ENCODE measurements at places on chromosomes 1 and 21.

- no peak for DNase-seq
These were observed 249.9 kb downstream of the FMN2 start for GRCh38 chr1:240341365-240342250.

GRCh38 chr1:47692196-47692595, 254.4 kb downstream of the FOXD2 start:
- no peak for DNase-seq

DNA sequence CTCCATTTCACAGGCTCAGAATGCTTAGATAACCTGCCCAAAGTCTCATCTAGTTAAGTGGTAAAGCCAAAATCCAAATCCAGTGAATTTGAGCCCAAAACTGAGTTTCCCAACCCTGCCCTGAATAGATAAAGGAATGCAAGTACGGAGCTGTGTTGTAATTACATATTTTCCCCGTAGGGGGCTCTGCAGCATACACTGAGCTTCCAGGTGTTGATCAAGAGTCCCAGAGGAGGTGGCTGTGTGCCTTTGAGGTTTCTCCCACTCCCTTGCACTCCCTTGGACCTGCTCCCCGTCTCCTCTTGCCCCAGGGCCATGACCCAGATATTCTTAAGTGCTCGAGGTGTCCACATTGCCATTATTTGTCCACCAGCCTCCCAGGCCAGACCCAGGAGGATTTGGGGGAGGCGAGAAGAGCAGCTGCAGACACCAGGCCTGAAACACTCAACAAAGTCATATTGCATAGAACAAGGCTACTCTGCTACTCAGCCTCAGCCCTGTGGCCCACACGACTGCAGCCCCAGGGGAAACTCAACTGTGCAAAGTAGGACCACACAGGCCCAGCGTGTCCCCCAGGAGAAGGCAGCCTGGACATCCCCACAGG, 18.4 kb upstream of the LY9 start:
- DNase-seq: no peak

DNA sequence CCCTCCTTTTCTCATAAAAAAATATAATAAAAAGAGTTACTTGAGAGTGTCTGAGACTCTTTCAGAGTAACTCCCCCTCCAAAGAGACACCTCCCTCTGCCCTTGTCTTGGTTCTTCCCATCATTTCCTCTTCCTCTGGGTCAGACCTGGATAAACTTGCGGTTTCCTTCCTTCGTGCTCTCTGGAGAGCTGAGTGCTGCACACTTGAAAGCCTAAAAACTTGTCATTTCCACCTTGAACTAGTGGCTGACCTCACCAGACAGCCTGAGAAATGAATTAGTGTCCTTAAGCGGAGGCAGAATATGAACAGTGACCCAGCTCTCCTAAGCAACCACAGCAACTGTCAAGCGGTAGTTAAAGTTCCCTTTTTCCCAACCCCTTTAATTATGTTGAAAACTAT, 88.4 kb upstream of the PROX1 start:
- DNase-seq: no peak

DNA sequence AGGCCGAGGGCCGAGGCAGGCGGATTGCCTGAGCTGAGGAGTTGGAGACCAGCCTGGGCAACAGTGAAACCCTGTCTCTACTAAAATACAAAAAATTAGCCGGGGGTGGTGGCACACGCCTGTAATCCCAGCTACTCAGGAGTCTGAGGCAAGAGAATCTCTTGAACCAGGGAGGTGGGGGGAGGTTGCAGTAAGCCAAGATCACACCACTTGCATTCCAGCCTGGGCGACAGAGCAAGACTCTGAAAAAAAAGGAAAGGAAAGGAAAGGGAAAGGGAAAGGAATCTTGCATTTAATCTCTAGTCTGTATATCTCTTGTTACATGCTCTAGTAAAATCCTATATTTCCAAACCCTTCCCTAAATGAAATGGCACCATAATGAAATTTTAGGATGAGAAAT, 328.3 kb upstream of the ADGRL2 start:
- no peak for DNase-seq

DNA sequence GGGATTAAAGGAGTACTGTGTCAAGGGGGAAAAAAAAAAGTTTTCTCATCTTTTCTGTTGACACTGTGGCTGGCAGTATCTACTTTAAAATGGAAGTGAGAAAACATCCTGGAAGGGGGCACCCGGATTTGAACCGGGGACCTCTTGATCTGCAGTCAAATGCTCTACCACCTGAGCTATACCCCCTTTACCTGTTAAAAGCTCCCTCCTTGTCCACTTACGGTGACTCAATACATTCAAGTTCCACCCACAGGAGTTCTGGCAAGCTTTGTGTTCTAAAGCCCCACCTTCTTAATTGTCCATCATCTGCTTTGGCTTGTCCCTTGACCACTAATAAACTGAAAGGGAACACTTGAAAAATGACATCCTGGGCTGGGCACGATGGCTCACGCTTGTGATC, 68.2 kb downstream of the FNBP1L start:
- DNase-seq: no peak

GRCh38 chr1:12186679-12186985, 19.8 kb downstream of the TNFRSF1B start:
- DNase-seq: no peak

DNA sequence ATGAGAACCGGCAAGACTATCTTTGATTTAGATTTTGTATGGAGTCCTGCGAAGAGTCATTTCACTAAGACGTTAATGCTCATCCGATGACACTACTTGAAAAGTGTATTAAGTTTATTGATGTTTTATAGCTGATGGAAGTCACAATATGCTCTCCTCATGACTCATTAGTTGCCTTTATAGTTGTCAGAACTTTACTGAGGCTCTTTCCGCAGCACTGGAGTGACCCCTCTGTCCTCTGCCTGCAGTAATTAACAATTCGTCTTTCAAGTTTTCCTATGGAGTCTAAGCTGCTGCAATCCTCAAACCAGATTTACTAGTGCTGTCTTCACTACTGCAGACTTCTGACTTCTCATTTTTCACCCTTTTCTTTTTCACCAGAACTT, 853 bp downstream of the USP16 start:
- DNase-seq: no peak

DNA sequence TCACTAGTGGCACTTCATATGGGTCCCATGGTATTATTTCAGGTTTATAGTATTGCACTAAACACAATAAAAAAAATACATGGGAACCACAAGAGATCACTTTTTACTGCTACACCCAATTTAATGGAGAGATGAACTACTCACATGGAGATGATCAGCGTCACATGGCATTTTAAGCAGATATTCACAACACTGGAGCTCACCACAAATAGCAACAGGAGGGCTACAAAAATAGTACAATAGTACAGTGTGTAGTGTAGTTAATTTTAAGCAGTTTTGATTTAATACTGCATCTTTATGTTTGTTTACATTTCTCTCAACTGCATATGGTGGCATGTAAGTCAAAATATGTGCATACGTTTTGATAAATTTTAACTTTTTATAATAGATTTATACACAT, 31.0 kb downstream of the SNX7 start:
- DNase-seq: no peak

DNA sequence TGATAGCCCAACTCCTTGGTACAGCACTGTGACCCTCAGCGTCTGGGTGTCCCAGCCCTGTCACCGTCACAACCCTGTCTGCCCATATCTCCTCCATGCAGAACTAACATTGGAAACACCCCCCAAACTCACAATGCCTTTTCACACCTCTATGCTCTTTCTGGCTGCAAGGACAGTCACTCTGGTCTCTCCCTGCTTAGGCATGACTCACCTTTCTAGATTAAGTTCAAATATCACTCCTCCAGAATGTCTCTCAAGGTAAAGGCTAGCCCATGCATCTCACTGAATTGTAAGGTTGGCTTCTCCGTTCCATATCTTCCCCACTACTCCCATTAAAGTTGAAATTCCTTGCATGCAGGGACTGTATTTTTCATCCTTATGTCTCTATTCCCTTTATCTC, 17.0 kb upstream of the CAPN8 start:
- DNase-seq: no peak

DNA sequence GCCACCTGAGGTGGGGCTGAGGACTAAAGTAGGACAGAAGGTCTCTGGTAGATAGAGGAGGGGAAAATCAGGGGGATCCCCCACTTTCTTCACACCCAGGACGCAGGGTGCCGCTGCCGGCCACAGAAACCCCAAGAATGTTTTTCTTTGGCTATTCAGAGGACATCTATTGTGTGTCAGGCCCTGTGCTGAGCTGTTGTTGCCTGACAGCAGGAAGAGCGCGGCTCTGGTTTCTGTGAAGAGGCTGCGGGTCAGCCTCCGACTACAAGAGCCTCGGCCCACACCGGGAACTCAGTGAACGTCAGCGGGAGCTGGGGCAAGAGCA, 407 bp upstream of the PIGV start:
- DNase-seq: no peak

DNA sequence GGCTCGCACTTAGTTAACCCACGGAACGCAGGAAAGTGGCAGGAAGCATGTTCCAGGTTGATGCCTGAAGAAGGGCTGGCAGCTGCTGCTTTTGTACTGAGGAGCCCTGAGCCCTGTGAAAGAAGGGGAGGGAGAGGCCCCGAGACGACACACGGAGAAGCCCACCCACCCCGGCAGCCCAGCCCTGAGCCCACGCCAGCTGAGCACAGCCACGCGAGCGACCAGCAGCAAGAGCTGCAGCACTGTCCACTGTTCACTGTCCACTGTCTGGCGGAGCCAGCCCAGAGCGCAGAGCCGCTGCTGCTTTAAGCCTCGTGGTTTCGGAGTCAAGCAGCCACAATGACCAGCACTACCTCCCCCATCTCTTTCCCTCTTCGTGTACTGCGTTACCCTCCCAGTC, 5.3 kb downstream of the LRRC47 start:
- no peak for DNase-seq

DNA sequence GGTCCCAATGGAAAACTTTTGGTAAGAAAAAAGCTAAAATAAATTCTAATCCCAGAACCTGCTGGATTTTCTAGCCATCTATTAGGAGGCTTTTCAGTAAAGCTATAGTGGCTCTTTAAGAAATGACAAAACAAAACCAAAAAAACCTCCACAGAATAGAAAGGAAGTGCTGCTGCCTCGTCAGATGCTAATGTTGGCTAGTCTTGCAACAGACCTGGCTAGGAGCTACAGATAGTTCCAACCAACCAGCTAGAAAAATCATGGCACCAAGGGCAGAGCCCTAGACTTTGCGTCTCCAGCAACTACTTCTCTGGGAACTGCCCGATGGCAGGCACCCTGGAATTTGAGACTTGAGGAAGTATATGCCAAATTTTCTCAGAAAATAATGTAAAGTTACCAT, 7.6 kb downstream of the CD101 start:
- no peak for DNase-seq

- DNase-seq: no peak
These were observed 8.3 kb downstream of the CFHR2 start for GRCh38 chr1:196951711-196952394.

GRCh38 chr1:112704391-112704933, 2.5 kb downstream of the RHOC start:
- no peak for DNase-seq

GRCh38 chr1:109821831-109822745, 58.4 kb upstream of the EPS8L3 start:
- DNase-seq: no peak

DNA sequence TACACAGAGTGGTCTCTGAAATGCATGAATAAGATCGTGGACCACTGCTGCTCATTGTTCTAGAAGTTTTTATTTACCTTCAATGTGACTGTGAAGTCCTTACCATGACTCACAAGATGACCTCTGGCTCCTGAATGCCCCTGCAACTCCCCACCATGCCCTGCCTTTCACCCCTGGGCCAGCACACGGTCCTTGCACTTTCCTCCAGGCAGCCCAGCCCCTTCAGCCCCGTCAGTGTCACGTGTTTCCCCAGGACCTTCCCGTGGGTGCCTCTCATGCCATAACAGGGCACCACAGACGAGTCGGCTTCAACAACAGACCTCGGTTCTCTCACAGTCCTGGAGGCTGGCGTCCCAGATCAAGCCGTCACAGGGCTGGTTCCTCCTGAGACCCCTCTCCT, 62.1 kb downstream of the B3GALT5 start:
- DNase-seq: no peak

- no peak for DNase-seq
These were observed 9.0 kb upstream of the PLA2G2A start for GRCh38 chr1:19988267-19989006.

DNA sequence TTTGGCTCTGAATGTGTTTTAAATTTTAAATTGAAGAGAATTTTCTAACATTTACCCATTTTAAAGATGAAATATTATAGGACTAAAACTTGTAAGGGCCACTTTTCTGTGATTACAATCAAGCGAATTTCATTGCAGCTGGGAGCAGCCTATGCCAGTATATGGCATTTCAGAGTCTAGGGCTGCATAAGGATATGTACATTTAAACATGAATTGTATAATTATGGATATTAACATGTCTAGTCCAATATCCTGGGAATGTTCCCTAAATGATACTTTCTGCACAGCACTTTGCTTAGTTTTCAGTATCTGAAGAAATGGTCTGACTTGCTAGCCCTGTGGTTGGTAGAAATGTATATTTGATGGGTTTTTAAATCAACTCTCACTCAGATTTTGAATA, 8.4 kb downstream of the KCNJ15 start:
- no peak for DNase-seq

- DNase-seq: no peak
These were observed 7.3 kb upstream of the VPS45 start for GRCh38 chr1:150060260-150060659.

DNA sequence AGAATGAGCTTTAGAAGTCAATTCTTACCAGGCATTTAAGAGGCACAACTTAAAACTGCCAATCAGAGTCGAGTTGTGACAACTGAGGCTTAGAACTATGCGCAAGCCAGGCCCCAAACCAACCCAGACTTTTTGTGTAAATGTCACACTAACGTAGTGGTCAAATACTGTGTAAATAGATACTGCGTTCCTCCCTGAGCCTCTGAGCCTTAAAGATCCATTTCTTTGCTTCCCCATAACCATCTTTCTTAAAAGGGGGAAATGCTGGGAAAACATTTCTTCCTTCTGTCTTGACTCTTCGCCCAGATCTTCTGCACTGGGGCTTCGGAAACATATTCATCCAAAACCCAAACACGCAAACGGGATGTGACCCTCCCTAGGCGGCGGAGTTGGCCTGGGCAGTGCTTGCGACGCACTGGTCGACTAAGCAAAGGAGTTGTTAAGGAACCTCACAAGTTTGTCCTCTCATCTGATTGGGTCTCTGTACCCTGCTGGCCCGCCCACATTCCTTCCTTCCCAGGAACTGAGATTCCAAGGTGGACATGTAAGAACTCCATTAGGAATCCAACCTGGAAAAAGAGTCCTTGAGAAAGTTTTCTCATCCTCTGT, 2.6 kb downstream of the ADAMTS5 start:
- no peak for DNase-seq

DNA sequence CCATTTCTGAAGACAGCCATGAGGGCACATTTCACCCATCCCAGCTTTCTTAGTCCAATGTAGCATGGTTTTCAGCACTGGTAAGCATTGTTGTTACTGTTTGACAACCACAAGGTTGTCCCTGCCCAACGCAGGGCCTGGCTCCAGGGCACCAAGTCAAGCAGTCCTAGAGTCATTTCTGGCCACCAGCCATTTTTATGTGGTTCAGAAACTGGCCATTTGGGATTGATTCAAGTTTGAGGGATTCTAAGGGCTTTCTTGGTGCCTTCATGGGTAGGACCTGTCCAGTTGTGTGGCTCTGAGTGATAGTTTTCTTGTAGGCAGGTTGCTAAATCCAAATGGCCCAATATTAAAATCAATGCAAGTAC, 535.4 kb upstream of the USP24 start:
- no peak for DNase-seq

GRCh38 chr1:95122151-95122697, 5.1 kb downstream of the TLCD4 start:
- DNase-seq: no peak
